Natural killer cell (primary cell): ENCODE measurements at places on chromosomes 7 and 10.
A peak's percentile ranks its signal among the peaks of the same experiment; 100 is the strongest.

DNA sequence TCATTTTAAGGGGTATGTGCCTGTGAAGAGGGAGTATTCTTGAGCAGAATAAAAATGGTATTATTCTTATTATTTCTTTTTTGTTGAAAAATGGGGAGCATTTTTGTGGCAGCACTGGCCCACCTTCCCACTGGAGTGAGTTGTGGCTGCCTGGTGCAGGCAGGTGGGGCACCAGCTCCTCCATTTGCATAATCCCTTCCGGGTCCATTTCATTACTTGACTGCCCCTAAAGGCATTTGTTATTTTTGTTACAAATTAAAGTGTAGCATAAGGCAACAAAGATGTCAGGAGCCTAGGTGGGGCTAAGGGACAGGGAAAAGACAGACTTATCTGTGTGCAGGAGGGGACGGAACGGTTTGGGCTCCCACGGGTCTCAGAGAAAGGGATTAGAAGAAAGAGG lies 26.8 kb downstream of the GOLGA7B start:
- no peak overlapping the region for H3K4me3 ChIP-seq
- H3K27me3 ChIP-seq: no peaks in the 10 kb centered on the region
- H3K27ac ChIP-seq: no peak overlapping the region
- DNase-seq: no peak
- no peaks in the 10 kb centered on the region for H3K4me1 ChIP-seq
- H3K36me3 ChIP-seq: no peaks in the 10 kb centered on the region

GRCh38 chr7:130430115-130430514 lies 10.7 kb downstream of the CEP41 start:
- peaks cover 4% of the 10 kb centered on the region for H3K4me1 ChIP-seq
- no peaks in the 10 kb centered on the region for H3K36me3 ChIP-seq
- DNase-seq: no peak
- no peaks in the 10 kb centered on the region for H3K27me3 ChIP-seq
- H3K4me3 ChIP-seq: no peak overlapping the region

DNA sequence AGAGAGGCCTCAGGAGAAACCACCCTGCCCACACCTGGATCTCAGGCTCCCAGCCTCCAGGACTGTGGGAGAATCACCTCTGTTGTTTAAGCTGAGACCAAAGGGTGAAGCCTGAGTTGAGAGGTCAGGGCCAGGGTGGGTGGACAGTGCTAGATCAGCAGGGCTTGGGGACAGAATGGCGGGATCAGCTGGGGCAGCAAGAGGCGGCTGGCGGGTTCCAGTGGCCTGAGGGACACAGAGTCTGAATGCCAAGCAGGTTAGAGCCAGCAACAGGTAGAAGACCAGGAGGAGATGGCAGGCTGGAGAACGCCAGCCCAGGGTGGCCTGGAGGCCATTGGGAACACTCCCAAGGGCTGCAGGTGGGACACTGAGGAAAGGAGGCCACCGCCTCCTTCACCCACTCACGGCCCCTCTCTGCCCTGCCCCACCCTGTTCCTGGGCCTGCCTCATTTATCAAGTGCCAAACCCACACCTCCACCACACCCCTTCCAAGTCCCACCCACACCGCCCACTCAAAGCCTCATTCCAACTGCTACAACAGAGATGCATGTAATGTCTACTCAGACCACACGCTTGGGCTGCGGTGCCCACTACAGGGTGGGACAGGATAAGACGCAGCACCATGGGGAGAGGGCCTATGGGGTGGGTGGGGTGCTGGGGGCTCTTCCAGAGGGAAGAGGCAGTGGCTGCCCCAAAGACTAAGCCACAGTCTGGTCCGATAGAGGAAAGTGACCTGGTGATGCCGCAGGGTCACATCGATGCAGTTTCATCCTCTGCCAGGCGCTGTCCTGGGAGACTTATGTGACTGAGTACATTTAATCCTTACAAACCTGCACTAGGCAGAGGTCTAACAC lies 173.9 kb downstream of the TNS3 start:
- no peaks in the 10 kb centered on the region for H3K27me3 ChIP-seq
- H3K36me3 ChIP-seq: no peaks in the 10 kb centered on the region
- H3K4me3 ChIP-seq: no peak overlapping the region
- DNase-seq: no peak
- H3K4me1 ChIP-seq: no peaks in the 10 kb centered on the region

DNA sequence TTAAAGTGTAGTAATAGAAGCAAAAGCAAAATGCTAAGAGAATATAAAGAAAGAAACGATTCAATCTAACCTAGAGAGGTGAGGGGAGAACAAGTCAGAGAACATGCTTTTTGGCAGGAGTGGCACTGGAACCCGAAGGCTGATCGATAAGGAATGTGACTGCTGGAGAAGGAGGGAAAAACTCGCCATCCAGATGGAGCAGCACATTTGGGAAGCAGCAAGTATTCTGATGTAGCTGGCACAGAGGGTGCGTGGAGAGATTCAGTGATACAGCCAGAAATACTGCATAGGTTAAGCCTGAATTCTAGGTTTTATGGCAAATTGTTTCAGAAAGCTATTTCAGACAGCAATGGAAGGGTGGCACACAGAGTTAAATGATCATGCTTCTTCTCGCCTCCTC lies 42.0 kb downstream of the USP6NL start:
- no peaks in the 10 kb centered on the region for H3K36me3 ChIP-seq
- DNase-seq: no peak
- H3K4me3 ChIP-seq: no peak overlapping the region
- no peak overlapping the region for H3K27ac ChIP-seq
- H3K27me3 ChIP-seq: no peaks in the 10 kb centered on the region

- no peaks in the 10 kb centered on the region for H3K4me1 ChIP-seq
- no peaks in the 10 kb centered on the region for H3K36me3 ChIP-seq
- H3K4me3 ChIP-seq: no peak overlapping the region
- no peaks in the 10 kb centered on the region for H3K27me3 ChIP-seq
These were observed 41.1 kb upstream of the CPN1 start for GRCh38 chr10:100122780-100123179.

GRCh38 chr7:140726281-140726680 lies 29.8 kb downstream of the NDUFB2 start:
- H3K27me3 ChIP-seq: no peaks in the 10 kb centered on the region
- peaks cover 3% of the 10 kb centered on the region for H3K4me1 ChIP-seq
- H3K27ac ChIP-seq: no peak overlapping the region
- no peak overlapping the region for H3K4me3 ChIP-seq

- no peaks in the 10 kb centered on the region for H3K4me1 ChIP-seq
- H3K36me3 ChIP-seq: no peaks in the 10 kb centered on the region
- H3K4me3 ChIP-seq: no peak overlapping the region
- DNase-seq: no peak
These were observed 103.8 kb upstream of the PARD3 start for GRCh38 chr10:34918776-34919315.

- peak; percentile 22 for DNase-seq
- no peak overlapping the region for H3K27ac ChIP-seq
These were observed 192.5 kb upstream of the PRSS1 start for GRCh38 chr7:142556740-142557139.

DNA sequence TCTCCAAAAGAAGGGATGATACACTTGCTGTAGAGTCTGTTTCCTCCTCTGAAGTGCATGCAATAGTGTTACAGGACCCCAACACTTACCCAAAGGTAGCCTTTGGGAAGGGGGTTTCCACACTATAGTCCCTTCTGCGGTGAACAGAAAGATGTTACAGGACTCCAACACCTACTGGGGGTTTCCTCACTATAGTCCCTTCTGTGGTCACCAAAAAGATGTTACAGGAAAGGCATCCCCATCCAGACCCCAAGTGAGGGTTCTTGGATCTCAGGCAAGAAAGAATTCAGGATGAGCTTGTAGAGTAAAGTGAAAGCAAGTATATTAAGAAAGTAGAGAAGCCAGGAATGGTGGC lies 69.2 kb upstream of the PIK3CG start:
- no peaks in the 10 kb centered on the region for H3K4me1 ChIP-seq
- H3K27ac ChIP-seq: no peak overlapping the region
- no peak overlapping the region for H3K4me3 ChIP-seq
- no peaks in the 10 kb centered on the region for H3K36me3 ChIP-seq
